Spleen (tissue), 13 donors: ENCODE measurements at places on chromosomes 6 and 20. TPM values are rescaled to one million over a fixed set of nuclear protein-coding genes. Genes with fewer than 3 reads are reported as not detected.

- H3K27me3 ChIP-seq: no peaks in the 10 kb centered on the region
- DNase-seq: no peak
- peak overlapping the region; percentile 7 for H3K27ac ChIP-seq
- H3K4me3 ChIP-seq: no peak overlapping the region
- no peaks in the 10 kb centered on the region for H3K36me3 ChIP-seq
- H3K4me1 ChIP-seq: peaks cover 8% of the 10 kb centered on the region
Observed at GRCh38 chr6:119322715-119323350, 26.7 kb downstream of the MAN1A1 start.

The TNFRSF6B gene
- total RNA-seq: 41.0 TPM

GRCh38 chr6:147549531-147549930 lies 41.0 kb downstream of the SAMD5 start:
- H3K27me3 ChIP-seq: no peaks in the 10 kb centered on the region
- no peaks in the 10 kb centered on the region for H3K36me3 ChIP-seq
- H3K4me3 ChIP-seq: no peak overlapping the region
- H3K4me1 ChIP-seq: no peaks in the 10 kb centered on the region
- H3K27ac ChIP-seq: no peak overlapping the region

DNA sequence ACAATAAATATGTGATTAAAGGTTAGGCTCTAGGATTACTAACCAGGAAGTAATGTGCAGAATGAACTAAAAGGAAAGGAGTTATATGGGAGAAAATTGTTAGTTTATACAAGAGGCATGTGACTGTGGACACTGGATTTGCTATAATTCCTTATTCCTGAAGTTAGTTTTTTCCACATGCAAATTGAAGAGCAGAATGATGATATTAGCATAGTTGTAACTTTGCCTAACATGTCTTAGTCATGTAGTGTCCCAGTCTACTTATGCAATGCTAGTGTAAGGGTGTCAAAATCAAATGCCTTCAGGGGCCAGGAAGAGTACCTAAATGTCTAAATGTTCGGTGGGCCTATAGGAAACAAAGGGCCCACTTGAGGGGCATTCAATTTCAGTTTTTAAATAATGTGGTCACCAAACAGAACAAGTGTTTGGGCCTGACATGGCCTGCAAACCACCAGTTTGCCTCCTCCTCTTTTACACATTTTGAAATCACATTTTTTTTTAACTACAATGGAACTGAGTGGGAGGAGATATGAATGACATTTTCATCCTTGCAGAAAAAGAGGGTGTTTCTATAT lies 28.0 kb upstream of the CEP85L start:
- no peak for DNase-seq
- H3K27me3 ChIP-seq: no peaks in the 10 kb centered on the region
- H3K4me3 ChIP-seq: no peak overlapping the region
- peaks cover 8% of the 10 kb centered on the region for H3K4me1 ChIP-seq
- H3K27ac ChIP-seq: no peak overlapping the region
- no peaks in the 10 kb centered on the region for H3K36me3 ChIP-seq

GRCh38 chr6:124962639-124963415 lies 590 bp downstream of the RNF217 start:
- DNase-seq: peak; percentile 85
- H3K27ac ChIP-seq: peak overlapping the region; percentile 85
- H3K36me3 ChIP-seq: no peaks in the 10 kb centered on the region
- no peaks in the 10 kb centered on the region for H3K27me3 ChIP-seq
- H3K4me1 ChIP-seq: peaks cover 39% of the 10 kb centered on the region

DNA sequence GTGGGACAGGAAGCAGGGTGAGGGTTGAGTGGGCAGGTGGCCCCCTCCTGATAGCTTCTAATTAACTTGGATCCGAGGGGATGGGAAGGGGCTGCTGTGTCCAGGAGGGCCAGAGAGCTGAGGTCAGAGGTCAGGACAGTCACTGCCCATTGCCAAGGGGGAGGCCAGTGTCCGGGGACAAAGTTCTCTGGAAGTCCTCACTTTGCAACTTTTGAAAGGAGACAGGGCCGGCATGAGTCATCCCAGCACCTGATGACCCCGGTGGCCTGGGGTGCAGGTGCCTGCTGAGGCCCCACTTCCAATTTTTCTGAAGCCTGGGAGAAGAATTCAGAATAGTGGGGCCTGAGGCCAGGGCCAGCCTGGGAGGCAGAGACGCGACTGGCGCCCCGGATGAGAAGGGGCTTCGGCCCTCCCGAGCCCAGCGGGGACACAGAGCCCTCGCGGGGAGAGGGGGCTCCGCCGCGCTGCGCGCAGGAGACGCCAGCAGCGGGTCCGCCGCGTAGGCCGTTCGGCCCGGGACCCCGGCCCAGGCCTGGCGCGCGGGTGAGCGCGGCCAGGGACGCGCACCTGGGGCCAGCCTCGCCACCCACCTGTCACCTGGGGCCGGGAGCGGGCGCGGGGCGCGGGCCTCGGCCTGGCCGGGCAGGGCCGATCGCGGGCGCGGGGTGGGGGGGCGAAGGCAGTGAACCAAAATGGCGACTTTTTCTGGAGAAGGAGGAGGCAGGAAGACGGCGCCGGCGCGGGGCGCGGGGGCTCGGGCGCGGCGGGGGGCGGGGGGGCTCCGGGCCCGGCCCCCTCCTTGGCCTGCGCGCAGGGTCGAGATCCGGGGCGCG lies 586 bp downstream of the ZNF512B start:
- H3K36me3 ChIP-seq: peaks cover 11% of the 10 kb centered on the region
- H3K27me3 ChIP-seq: no peaks in the 10 kb centered on the region
- H3K4me3 ChIP-seq: peak overlapping the region; percentile 78
- H3K4me1 ChIP-seq: peaks cover 60% of the 10 kb centered on the region
- no peak overlapping the region for H3K27ac ChIP-seq
- DNase-seq: peak; percentile 84

The MOXD1 gene
- 10.2 TPM for total RNA-seq

DNA sequence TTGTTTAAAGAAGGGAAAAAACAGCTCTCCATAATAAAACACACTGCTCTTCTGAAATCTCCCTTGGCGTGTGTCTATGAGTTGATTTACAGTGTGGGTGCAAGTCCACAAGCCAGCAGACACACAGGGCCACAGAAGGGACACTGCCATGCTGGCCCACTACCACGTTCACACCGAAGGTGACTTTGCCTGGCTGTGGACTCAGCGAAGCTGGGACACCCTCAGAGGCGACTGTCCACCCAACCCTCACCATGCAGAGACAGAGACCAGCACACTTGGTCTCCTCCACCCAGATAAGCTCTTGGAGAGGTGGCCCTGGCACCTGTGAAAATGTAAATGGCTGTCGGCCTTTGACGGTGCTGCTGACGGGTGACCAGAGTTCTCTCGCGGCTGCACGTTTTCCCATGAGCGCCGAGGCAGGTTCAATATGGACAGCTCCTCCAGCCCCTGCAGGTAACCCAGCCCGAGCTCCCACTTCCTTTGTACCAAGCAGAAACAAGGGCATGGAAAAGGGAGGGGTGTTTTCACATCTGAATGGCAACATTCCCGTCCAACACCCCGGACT lies 78.0 kb downstream of the YTHDF1 start:
- H3K36me3 ChIP-seq: no peaks in the 10 kb centered on the region
- no peaks in the 10 kb centered on the region for H3K4me1 ChIP-seq
- no peak overlapping the region for H3K27ac ChIP-seq

The TBXT gene
- total RNA-seq: not detected

The CUTA gene
- 123 TPM for total RNA-seq

DNA sequence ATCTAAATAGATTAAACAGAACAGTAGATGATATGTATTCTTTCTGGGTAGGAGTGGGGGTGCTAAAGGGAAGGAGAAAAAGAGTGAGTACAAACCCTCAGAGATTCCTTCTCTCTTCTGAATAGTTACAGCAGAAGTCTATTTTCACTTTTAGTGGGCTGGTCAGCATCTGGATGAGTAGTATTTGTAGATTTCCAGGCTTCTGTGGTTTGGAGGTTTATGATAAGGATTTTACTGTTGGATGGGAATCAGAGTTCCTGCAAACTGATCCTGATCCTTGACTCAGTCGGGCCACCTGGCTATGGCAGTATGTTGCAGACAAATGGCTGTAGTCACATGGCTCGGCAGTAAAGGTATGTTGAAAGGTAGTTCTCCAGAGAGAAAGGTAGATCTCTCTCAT lies 84.3 kb upstream of the IFNGR1 start:
- H3K27ac ChIP-seq: no peak overlapping the region
- H3K4me3 ChIP-seq: no peak overlapping the region
- H3K4me1 ChIP-seq: peaks cover 40% of the 10 kb centered on the region
- no peaks in the 10 kb centered on the region for H3K27me3 ChIP-seq
- no peaks in the 10 kb centered on the region for H3K36me3 ChIP-seq

GRCh38 chr6:39924283-39924682 lies 10.0 kb downstream of the MOCS1 start:
- no peak for DNase-seq
- no peaks in the 10 kb centered on the region for H3K36me3 ChIP-seq
- no peaks in the 10 kb centered on the region for H3K4me1 ChIP-seq
- H3K4me3 ChIP-seq: no peak overlapping the region

DNA sequence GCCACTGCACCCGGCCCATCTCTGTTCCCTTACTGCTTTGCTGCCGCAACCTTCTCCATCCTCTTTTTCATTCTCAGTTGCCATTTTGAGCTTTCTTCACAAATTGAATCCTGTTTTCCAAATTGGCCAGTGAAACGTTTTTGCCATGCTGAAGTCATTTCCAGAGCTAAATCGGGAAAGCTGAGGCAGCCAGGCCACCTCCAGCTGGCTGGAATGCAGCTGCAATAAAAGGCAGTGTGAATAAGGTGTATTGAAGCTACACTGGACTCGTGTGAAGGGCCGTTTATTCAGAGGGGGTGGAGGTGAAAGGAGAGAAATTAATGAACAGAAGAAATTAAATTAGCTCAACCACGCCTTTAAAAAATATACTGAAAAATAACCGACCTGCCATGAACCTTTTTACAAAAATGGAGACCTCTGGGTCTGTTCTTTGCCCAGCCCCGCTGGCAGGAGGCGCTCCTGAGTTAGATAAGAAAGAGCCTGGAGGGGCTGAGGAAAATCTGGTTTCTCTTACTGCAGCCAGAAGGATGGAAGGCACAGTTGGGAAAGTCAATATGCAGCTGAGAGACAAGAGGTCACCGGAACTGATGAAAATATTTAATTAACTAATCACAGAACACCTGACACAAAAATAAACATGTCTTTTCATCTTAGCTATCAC lies 283.9 kb downstream of the FOXC1 start:
- H3K27me3 ChIP-seq: no peaks in the 10 kb centered on the region
- H3K4me1 ChIP-seq: no peaks in the 10 kb centered on the region
- H3K4me3 ChIP-seq: no peak overlapping the region
- no peaks in the 10 kb centered on the region for H3K36me3 ChIP-seq

- peaks cover 49% of the 10 kb centered on the region for H3K36me3 ChIP-seq
- DNase-seq: no peak
- peaks cover 27% of the 10 kb centered on the region for H3K4me1 ChIP-seq
- H3K4me3 ChIP-seq: no peak overlapping the region
- peak overlapping the region; percentile 45 for H3K27ac ChIP-seq
- H3K27me3 ChIP-seq: no peaks in the 10 kb centered on the region
Observed at GRCh38 chr20:23366384-23366783, 4.4 kb downstream of the GZF1 start.

The OOEP gene
- total RNA-seq: 0.70 TPM

The HUS1B gene
- 4.4 TPM for total RNA-seq

GRCh38 chr6:39029156-39030011 lies 19.2 kb upstream of the GLP1R start:
- no peak for DNase-seq
- no peak overlapping the region for H3K27ac ChIP-seq
- H3K27me3 ChIP-seq: no peaks in the 10 kb centered on the region
- H3K4me1 ChIP-seq: no peaks in the 10 kb centered on the region
- no peak overlapping the region for H3K4me3 ChIP-seq
- no peaks in the 10 kb centered on the region for H3K36me3 ChIP-seq

GRCh38 chr6:163253556-163254213 lies 160.8 kb upstream of the QKI start:
- no peak overlapping the region for H3K27ac ChIP-seq
- H3K36me3 ChIP-seq: no peaks in the 10 kb centered on the region
- no peaks in the 10 kb centered on the region for H3K27me3 ChIP-seq
- H3K4me1 ChIP-seq: no peaks in the 10 kb centered on the region

DNA sequence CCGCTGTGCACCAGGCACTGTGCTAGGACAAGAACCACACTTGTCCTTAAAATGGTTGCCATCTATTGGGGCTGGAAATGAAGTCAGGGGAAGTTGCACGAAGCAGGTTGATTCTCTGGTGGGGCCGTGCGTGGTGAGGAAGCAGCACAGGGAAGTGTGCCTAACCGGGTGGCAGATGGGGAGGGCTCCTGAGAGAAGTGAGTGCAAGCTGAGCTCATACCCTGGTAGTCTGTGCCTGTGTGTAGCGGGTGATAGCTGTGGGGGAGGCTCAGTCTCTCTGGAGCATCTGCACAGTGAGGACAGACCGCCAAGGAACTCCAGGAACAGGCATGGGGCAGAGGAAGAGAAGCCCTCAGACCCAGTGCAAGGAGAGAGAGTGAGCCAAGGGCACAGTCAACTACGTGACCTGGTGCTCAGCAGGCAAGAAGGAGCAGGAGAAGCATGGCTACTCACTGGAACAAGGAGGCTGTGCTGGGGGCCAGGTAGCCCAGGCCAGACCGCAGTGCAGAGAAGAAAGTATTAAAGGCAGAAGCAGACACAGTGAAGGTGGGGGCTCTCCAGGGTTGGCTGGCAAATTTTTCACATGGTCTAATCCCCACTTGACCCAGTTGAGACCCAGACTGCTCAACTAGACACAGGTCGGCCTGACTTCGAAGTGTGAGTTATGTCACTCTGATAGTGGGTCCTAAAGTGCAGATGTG lies 155.0 kb downstream of the CDH26 start:
- no peak overlapping the region for H3K4me3 ChIP-seq
- no peaks in the 10 kb centered on the region for H3K36me3 ChIP-seq
- H3K4me1 ChIP-seq: peaks cover 52% of the 10 kb centered on the region
- DNase-seq: peak; percentile 86

- peak; percentile 96 for DNase-seq
- no peaks in the 10 kb centered on the region for H3K27me3 ChIP-seq
- peak overlapping the region; percentile 38 for H3K27ac ChIP-seq
- H3K36me3 ChIP-seq: no peaks in the 10 kb centered on the region
Observed at GRCh38 chr6:16770701-16771569, 9.7 kb upstream of the ATXN1 start.

The ZNF165 gene
- total RNA-seq: 0.98 TPM

The CRISP3 gene
- 4.1 TPM for total RNA-seq

- no peak for DNase-seq
- no peaks in the 10 kb centered on the region for H3K4me1 ChIP-seq
- H3K27ac ChIP-seq: no peak overlapping the region
- no peak overlapping the region for H3K4me3 ChIP-seq
- no peaks in the 10 kb centered on the region for H3K36me3 ChIP-seq
Observed at GRCh38 chr6:142240179-142240578, 61.6 kb upstream of the ADGRG6 start.

GRCh38 chr20:13202565-13202964 lies 18.5 kb upstream of the ISM1 start:
- no peak for DNase-seq
- no peak overlapping the region for H3K4me3 ChIP-seq
- no peaks in the 10 kb centered on the region for H3K4me1 ChIP-seq
- no peak overlapping the region for H3K27ac ChIP-seq
- no peaks in the 10 kb centered on the region for H3K36me3 ChIP-seq

GRCh38 chr6:153032255-153032882 lies 29.9 kb upstream of the MTRF1L start:
- H3K4me3 ChIP-seq: no peak overlapping the region
- H3K4me1 ChIP-seq: no peaks in the 10 kb centered on the region
- no peak overlapping the region for H3K27ac ChIP-seq
- H3K27me3 ChIP-seq: no peaks in the 10 kb centered on the region
